EH (cell line): ENCODE measurements at places on chromosomes 7 and 10.

DNA sequence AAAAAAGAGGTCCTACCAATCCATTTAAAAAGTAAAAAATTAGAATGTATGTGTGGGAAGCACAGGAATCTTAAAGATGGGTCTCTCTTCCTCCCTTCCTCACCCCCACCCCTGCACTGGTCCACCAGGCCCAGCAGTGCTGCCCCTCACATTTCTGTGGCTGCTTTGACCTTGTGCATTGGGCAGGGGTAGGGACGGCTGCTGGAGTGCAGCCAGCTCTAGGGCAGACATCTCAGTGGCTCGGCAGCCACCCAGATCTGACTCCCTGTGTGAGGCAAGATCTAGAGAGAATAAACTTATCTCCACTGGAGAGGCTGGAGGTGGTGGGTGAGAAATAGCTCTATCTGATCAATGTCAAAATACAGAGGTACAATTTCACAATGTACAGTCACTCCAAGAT, 6.7 kb downstream of the FAM180A start:
- DNase-seq = no peak

- DNase-seq = no peak
Measured at GRCh38 chr10:101535949-101536348, 52.1 kb downstream of the POLL start.

- no peak for DNase-seq
Measured at GRCh38 chr7:100351657-100352058, 6.3 kb upstream of the PILRB start.

GRCh38 chr10:127267442-127267841, 71.1 kb upstream of the INSYN2A start:
- no peak for DNase-seq

GRCh38 chr7:92621026-92621540, 30.9 kb upstream of the FAM133B start:
- peak; percentile 93 for DNase-seq

DNA sequence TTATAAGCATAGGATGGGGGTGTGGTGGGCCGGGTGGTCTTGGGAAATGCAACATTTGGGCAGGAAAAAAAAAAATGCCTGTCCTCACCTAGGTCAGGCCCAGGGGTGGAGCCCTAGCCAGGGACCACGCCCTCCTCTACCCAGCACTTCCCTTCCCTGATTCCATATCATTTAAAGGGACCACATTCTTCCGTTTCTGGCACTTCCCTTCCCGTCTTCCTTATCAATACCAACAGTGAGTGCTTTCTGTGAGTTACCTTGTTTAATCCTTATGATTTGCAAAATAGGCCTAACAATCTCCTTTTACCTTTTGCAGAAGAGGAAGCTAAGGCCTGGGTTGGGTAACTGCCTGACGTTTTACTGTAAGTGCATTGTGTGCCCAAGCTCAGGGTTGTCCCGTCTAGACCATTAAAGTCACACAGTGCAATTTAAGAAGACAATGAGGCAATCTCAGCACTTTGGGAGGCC, 16.7 kb upstream of the C10orf95 start:
- DNase-seq = no peak

GRCh38 chr7:1619152-1620079, 49.6 kb upstream of the PSMG3 start:
- no peak for DNase-seq

- DNase-seq = no peak
Measured at GRCh38 chr10:129744134-129745111, 219.7 kb downstream of the EBF3 start.

- DNase-seq = no peak
Measured at GRCh38 chr10:70432561-70433263, 8.8 kb downstream of the NODAL start.

- DNase-seq = no peak
Measured at GRCh38 chr7:38671911-38672905, 41.0 kb upstream of the AMPH start.

GRCh38 chr10:120897343-120897742, 46.2 kb downstream of the WDR11 start:
- DNase-seq = peak; percentile 15

- DNase-seq = no peak
Measured at GRCh38 chr10:8336629-8337331, 282.3 kb downstream of the GATA3 start.

GRCh38 chr7:103996639-103997038, 7.2 kb upstream of the RELN start:
- no peak for DNase-seq

DNA sequence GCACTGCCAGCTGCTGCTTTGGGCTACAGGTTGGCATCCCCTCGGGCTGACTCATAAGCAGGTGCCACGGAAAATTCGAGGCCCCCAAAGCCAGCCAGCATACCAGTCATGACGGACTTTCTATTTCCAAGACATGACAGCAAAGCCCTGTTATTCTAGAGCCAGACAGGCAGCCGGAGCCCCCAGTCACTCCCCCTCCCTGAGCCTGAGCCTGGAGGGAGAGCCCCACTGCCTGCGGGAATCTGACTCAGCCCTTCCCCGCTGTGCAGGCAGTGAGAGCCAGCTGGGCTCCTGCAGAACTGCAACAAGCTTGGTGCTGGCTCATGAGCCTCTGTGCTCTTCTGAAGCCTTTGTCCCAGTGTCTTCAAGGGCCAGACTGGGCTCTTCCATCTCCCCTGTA, 15.8 kb downstream of the BTBD16 start:
- peak; percentile 86 for DNase-seq

DNA sequence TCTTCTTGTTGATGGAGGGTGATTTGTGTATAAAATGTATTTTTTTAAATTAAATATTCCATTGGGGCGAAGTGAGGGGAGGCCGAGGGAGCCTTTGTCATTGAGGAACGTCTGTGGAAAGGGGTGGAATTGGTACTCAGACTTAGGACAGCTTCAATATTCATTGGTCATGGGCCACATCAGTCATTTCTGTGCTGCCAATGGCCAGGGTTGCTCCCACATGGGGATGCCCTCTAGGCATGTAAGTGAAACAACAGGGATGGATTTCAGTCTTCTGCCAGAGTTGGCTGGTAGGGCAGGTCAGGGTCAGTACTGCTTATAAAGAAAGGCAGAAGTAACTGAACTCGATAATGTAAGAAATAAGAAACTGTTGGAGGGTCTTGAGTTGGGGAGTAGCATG, 47.2 kb downstream of the NEURL1 start:
- peak; percentile 47 for DNase-seq

DNA sequence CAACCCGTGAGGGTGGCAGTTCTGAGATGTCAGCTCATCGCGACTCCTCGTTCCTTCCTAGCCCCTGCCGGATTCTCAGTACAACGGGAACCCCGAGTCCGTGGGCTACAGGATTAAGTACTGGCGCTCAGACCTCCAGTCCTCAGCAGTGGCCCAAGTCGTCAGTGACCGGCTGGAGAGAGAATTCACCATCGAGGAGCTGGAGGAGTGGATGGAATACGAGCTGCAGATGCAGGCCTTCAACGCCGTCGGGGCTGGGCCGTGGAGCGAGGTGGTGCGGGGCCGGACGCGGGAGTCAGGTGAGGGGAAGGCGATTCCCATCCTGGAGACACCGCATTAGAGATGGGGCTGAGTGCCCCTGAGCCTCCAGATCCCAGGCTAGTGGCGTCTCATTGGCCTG, 568.1 kb upstream of the FOXK1 start:
- DNase-seq = no peak

DNA sequence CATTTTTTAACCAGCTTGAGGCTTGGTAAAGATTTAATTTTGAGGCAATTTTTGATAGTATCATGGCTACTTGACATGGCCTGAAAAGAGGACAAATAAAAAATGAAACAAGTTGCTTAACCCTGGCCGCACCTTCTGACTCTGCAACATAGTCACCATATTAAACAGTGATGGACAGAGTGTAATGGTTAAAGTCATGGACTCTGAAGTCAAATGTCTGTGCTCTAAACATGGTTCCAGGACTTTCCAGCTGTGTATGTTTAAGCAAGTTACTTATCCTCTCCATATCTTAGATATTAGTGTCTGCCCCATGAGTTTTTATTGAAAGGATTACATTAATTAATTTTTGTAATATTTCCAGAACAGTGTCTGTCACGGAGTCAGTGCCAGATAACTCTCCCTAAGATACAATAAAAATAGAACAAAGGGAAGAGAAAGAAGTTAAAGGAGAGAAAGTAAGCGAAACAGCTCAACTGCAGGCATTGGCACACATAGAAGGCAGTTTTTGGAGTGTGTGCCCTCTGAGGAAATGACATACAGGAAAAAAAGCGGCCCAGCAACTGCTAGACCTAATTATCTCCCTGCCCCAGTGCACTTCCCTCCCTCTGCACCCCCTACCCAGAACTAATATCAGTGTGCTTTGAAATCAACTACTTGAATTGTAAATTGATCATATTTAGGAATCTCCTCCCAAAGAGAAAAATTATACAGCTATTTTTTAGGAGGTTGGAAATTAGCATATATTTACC, 65.3 kb downstream of the MACC1 start:
- no peak for DNase-seq

DNA sequence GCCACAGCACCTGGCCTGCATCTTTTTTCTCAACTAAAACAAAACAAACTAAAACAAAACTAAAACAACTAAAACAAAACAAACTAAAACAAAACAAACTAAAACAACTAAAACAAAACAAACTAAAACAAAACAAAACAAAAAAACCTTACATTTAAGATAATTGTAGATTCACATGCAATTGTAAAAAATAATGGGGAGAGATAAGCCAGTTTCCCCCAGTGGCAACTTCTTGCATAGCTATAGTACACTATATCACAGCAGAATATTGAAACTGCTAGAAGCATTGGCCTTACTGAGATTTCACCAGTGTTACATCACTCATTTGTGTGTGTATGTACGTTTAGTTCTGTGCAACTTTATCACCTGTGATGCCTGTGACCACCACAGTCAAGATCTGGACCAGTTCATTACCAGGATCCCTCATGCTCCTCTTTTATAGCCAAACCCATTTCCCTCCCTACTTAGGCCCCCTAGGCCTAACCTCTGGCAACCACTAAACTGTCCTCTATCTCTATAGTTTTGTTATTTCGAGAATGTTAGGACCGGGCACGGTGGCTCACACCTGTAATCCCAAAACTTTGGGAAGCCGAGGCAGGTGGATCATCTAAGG, 9.3 kb downstream of the FXYD4 start:
- peak; percentile 21 for DNase-seq

DNA sequence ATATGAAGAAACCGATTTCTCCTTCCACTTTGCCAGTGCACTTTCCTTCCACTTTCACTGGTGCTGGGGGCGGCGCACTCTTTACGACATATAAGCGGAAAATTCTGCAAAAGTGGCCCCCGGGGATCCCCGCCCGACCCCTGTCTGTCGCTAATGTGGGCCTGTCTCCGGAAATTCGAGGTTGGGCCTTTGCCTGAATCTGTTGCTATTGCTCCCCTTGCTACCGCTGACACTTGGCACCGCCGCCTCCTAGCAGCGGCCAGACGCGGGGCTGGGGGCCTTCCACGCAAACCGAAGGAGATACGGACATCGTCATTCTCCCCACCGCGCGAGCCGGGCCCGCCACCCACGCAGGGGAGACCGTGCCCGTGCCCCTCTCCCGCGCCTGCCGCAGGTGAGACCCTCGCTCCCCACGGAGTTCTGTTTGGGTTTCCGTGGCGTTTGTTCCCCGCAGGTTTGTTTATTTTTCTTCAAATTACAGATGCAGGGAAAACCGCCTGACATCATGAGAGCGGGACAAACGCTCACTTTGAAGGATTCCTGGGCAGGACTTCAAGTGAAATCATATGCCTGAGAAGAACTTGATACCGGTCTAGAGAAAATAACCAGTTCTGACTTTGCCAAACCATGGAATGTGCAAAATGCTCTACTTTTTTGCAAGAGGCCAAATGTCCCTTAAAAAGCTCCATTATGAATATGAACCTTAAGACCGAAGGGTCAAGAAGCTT, 5.0 kb downstream of the TWIST1 start:
- DNase-seq = peak; percentile 85

GRCh38 chr7:66837007-66837406, 84.0 kb upstream of the TMEM248 start:
- DNase-seq = peak; percentile 27

DNA sequence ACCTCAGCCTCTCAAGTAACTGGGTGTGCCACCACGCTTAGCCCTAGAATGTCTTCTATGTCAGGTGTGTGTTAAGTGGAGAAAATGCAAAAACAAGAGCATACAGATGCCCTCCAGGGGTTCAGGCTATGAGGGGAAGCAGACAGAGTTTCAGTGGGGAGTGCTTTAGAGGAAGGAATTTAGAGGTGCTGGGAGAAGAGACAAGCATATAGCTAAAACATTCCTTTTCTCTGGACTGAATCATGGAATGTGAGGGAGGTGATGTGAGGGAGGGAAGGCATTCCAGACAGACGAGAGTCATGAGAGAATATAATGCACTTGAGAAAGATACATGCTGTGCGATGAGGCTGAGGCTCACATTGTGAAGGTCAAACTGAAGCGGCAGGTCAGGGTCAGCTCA, 6.6 kb upstream of the ZNF786 start:
- DNase-seq = peak; percentile 21

GRCh38 chr7:98051118-98051744, 55.4 kb upstream of the LMTK2 start:
- DNase-seq = no peak

DNA sequence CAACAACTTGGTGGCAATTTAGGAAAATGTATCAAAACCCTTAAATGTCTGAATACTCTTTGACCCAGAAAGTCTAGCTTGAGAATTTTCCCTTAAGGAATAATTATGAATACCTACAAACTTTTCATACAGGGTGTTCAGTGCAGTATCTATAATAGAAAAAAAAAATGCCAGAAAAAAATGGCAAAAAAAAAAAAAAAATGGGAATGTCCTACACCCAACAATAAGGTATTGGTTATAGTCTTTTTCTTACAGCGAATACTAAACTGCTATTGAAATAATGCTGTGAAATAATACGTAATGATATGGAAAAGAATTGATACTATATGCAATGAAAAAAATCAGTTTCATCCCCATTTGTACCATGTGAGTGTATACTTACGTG, 44.3 kb downstream of the ZNF800 start:
- no peak for DNase-seq
